Omental fat pad (tissue), 4 donors: ENCODE measurements at places on chromosomes 2 and 18.
A peak's percentile ranks its signal among the peaks of the same experiment; 100 is the strongest.

GRCh38 chr2:219073413-219074129, 12.8 kb upstream of the IHH start:
- no peak for DNase-seq

- no peak for DNase-seq
These were observed 277.1 kb downstream of the SOX11 start for GRCh38 chr2:5969303-5969702.

DNA sequence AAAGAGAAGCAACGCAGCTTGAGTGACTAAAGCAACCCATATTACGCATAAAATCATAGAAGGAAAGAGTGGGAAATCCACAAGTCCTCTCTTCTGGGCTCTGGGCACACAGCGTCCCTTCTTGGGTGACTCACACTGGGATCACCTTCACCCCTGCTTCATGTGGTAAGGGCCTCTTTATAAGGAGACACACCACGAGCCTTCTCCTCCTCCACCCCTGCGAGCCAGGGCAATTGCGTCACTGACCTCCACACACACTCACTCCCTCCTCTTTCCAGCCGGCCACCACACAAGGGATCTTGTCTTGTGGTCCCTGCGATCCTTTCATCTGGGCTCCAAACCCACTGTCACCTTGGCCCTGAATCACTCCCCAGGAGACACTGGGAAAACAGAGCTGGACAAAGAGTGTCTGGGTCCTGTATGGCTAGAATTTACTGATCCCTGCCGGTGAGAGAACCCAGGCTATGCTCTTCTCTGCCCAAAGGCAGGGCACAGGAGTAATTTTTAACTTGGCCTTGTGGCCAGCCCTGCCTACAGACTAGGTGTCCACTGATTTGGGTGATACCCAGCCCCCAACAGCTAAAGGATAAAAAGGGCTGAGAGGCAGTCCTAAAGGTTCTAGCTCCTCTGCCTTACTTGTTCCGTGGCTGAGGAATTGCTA, 35.3 kb downstream of the NHEJ1 start:
- DNase-seq: no peak

DNA sequence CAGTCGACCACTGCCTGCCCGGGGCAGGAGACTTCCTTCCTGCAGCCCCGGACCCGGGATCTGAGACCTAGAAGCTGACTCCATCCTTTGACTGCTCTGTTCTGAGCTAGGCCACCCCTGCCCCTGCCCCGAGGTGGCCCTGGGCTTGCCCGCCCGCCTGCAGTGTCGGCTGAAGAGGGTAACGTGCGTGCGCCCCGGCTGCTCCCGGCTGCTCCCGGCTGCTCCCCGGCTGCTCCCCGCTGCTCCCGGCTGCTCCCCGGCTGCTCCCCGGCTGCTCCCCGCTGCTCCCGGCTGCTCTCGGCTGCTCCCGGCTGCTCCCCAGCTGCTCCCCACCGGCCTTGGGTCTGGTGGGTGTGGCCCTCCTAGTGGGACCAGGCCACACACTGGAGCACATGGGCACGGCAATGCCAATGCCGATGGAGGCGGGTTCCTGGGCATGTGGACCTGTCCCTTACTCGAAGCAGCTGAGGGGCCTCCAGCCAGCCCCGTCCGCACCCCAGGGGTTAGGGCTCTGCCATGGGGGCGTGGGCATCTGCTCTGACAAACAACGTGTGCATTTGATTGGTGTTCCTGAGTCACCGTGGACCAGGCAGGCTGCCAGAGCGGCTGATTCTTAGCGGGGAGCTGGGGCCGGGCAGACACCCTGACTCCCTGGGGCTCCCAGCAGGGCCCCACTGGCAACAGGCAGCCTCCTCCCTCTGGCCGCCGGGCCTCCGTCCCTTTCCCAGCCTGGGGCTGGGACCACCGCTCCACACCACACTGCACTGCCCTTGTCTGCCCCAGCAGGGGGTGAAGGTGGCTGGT, 2.0 kb upstream of the GAL3ST2 start:
- peak; percentile 57 for DNase-seq

GRCh38 chr2:121532894-121533293, 2.2 kb downstream of the RNU4ATAC start:
- no peak for DNase-seq

- DNase-seq: no peak
These were observed 19.1 kb downstream of the LIMS1 start for GRCh38 chr2:108553209-108553919.
